ENCODE measurements at places on chromosomes 7 and 10.

DNA sequence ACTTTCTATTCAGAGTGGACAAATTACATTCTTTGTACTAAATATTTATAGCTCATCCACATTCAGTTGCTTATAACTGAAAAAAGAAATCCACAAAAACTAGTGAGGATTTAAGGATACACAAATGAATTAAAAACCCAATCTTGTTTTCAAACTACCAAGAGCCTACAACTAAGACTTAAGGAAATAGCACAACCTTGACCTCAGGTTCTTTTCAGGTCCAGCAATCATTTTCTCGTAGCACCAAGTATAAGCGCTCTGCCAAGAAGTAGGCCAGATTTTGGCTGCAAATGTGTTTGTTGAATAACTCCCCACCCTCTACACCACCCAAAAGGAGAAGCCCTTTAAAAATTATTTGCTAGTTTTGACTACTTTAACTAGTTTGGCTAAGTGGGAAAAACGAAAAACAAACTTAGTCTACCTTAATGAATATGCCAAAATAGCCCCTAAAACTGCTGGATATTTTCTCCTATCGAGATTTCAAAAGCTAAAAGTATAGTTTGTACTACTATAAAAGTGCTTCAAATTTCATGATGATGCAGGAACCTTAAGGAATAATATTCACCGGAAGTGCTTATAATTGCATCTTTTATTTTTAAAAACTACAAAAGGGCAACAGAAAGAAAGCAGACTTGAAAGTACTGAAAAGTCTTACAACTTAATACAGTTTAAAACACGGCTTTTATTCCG lies 2.7 kb upstream of the KMT2E start:
- DNase-seq = no peak

DNA sequence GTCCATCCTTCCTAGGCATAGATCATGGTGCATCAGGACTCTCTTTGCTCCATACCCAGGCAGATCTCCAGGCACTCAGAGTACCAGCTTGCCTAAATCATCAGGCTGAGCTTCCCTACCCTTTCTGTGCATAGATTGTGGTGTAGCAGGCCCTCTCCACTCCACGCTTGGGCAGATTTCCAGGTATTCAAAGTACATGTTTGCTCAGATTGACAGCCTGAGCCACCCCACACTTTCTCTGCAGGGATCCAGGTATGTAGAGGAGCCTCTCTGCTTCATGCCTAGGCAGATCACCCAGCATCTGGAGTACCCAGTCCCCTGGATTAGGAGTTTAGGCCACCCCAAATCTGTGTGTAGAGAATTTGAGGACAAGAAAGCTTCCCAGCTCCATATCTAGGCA lies 957.4 kb upstream of the LRRTM3 start:
- DNase-seq = no peak

GRCh38 chr7:116601426-116601825 lies 70.6 kb upstream of the MET start:
- DNase-seq = peak; percentile 51

- no peak for DNase-seq
These were observed 14.3 kb upstream of the TRIM8 start for GRCh38 chr10:102629661-102630614.

DNA sequence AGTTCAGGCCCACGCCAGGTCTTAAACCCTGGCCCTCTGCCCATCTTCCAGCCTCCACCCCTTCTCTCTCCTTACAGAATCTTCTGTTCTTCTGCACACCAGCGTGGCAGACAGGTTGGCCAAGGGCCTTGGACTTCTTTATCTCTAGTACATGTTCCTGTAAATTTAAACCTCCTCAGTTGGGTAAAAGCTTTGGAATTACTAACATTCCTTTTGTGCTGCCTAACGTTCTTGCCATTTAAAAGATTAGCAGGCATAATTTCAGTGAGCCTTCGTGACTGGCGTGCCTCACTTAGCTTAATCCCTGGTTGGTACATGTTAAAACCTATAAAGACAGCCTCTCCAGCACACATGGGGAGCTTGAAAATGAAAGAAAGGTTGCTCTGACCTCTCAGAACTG lies 192.2 kb downstream of the CUX1 start:
- DNase-seq = no peak

GRCh38 chr10:103784723-103785418 lies 70.5 kb downstream of the SH3PXD2A start:
- no peak for DNase-seq

DNA sequence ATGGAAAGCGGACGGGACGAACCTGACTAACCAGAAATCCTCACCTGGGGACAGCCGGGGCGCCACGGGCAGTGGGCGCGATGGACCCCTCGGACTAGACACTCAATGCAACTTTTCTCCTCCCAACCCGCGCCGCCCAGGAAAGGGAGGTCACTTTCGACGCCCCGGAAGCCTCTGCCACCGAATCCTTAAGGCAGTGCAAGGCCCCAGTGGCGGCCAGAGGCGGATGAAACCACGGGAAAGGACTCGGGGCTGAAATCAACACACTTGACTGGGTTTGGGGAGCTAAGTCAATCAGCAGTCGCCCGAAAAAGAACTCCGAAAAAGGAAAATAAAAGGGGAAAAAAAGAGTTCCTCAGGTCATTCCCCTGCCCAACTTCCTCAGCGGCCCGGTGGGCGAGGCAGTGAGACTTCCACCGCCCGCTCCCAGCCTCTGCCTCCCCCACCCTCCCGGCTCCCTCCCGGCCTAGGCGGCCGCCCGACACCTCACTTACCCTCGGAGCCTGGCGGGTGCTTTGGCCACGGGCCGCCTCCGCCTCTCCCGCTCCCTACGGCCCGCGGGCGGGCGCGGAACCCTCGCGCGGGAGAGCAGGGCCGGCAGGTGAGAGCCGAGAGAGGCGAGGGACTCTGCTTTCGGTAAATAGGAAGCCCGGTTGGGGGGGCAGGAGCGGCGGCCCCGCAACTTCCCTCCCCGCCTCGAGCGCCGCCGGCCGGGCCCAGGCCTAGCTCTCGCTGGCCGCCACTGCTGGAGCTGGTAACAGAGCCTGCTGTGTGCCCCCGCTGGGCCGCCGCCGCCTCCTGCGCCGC lies 518 bp downstream of the WAPL start:
- peak; percentile 57 for DNase-seq

- DNase-seq = no peak
These were observed 11.2 kb upstream of the SPOCK2 start for GRCh38 chr10:72099600-72099921.

DNA sequence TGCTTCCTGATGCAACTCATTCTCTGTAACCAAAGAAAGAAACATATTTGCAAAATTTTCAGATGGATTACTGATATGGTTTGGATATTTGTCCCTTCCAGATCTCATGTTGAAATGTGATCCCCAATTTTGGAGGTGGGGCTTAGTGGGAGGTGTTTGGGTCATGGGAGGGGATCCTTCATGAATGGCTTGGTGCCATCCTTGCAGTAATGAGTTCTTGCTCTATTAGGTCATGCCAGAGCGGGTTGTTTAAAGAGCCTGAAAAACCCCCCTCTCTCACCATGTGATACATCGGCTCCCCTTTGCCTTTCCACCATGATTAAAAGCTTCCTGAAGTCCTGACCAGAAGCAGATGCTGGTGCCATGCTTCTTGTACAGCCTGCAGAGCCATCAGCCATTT lies 43.8 kb upstream of the PRKG1 start:
- DNase-seq = no peak

GRCh38 chr10:104303594-104304355 lies 34.5 kb downstream of the ITPRIP start:
- DNase-seq = no peak

DNA sequence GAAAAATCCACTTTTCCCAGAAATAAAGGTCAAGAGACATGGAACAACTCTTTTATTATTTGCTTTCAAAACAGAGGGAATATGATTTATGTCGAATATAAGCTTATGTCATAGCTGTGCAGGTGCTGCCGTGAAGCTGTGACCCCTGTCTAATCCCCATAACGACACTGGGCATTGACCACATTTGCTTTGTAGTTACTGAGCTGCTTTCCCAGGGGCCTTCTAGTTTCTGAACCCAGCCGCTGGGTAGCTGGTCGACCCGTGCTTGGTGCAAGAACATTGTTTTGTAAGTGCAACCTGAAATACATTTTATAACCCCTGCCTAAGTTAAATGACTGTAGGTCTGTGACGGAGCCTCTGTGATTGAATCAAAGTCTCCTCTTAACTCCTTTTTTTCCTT lies 144.9 kb upstream of the HDAC9 start:
- DNase-seq = no peak

- no peak for DNase-seq
These were observed 495.9 kb downstream of the XPNPEP1 start for GRCh38 chr10:109427411-109427810.

DNA sequence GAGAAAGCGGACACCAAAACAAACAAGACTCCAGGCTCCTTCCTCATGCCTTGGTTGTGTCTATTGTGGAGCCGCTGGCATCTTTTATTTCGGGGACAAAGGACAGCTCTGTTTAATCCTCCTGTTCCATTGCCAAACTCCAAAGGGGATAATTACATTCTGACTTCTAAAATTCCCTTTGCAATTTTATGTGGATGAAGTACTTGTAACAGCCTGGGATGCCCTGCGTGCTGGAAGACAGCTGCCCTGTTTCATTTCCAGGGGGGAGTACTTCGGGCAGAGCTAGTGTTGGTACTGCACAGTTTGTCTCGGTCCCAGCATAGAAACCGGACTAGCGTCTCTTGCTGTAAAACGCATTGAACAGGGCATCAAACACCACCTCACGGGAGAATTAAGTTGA lies 90.9 kb downstream of the BAMBI start:
- no peak for DNase-seq

DNA sequence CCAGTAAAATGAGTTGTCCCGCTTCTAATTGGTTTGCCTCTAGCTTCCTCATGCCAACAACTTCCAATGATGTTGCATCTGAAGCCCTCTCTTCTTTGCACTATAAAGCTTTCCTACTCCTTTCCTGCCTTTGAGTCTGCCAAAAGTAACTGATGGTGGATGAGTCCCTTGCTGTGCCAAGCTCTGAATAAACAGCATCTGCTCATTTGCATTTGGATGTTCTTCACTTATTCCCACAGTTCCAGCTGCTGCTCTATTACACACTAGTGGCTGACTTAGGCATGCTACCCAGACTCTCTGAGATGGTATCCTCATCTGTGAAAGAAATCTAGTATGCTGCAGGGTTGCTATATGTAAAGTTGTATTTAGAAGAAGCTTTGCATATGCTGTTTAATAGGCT lies 24.9 kb downstream of the SFR1 start:
- no peak for DNase-seq

GRCh38 chr10:30747633-30748032 lies 118.1 kb upstream of the LYZL2 start:
- peak; percentile 57 for DNase-seq

DNA sequence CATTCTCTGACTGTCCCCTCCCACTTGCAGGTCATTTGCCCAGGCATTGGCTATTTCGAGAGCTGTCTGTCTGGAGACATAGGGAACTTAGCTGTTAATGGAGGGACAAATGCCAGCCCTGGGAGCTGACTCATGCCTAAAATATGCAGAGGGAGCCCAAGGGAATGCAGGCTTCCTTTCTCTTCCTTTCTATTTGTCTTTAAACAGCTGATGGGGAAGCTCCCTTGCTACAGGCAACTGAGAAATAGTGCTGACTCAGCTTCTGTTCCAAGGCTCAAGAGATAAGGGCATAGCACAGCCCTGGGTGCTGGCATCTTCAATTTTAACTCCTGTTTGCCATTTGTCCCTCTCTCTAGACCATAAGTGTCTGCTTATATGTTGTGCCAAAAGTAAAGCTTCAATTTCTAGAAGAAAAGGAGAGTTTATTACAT lies 82.7 kb upstream of the C1GALT1 start:
- DNase-seq = no peak

GRCh38 chr7:27684491-27684890 lies 21.8 kb upstream of the HIBADH start:
- no peak for DNase-seq

DNA sequence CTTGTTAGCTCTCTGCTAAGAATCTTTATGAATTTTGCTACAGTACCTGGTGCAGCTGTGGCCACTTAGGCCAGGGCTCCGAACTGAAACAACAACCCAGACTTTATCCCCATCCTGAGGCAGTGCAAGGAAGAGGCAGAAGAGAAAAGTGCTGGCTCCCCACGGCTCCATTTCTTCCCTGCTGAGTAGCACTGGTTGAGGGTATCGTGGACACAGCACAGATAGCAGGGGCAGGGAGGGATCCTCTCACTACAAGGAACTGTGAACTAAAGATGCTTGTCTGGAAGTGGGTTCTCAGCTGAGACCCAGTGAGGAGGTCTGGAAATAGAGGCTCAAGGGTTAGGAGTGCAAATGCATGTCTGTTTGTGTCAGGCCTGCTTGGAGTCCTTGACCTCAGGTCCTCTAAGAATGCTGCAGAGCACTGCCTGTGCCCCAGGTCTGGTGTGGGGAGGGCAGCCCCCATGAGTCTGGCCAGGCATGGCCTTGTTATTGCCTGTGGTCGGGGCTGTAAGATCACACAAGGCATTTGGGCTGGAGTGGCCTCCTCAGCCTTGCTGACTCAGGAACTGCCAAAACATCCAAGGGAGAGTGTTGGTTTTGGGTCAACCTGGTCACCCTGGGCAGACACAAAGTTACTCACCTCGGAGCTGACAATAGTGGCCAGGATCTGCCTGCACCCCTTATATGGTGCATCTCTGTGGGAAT lies 58.1 kb downstream of the DMBT1 start:
- no peak for DNase-seq

DNA sequence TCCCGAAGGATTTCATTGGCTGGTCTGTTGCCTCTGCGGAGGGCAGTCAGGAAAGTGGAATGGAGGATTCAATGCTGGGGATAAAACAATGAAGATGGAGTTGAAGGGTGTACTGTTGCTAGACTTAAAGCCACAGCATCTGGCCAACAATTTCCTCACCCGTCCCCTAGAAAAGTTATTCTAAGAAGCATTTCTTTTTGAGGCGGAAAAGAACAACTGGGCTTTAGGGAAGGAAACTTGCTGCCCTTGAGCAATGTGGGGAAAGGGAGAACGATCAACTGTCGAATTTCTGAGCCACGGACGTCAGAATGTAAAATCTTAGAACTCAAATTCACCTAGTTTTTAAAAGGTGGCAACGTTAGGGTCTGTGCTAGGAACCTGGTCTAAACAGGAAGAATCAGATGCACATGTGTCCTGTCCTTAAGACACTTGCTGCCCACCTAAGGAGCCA lies 664 bp downstream of the FMC1 start:
- no peak for DNase-seq

DNA sequence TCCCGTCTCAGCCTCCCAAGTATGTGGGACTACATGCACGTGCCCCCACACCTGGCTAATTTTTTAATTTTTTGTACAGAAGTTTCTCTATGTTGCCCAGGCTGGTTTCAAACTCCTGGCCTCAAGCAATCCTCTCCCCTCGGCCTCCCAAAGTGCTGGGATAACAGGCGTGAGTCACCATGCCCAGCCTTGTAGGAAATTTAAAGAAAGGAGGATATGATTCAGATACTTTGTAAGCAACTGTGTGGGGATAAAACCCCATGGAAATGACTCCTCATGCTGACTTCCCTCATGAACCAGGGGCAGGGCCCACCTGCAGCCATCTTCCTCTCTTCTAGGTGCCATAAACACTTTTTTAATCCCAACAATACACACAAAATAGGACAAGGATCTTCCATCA lies 50.2 kb downstream of the APBB1IP start:
- DNase-seq = peak; percentile 47

DNA sequence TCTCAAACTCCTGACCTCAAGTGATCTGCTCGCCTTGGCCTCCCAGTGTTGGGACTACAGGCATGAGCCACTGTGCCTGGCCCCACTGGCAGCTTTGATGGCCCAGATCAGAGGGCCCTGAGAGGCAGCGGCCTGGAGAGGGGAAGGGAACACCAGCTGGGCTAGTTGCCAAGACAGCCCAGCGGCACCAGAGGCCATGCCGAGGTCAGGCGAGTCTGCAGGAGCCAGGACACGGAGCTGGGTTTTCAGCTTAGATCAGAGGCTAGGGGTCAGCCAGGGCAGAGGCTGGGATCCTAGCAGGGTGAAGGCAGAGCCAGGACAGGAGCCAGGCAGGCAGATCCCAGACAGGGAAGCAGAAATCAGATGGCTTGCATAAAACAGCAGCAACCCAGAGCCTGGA lies 92.9 kb downstream of the MYL10 start:
- no peak for DNase-seq
